Renal cortex interstitium (tissue), 15 donors: ENCODE measurements at places on chromosomes 2 and 18.

DNA sequence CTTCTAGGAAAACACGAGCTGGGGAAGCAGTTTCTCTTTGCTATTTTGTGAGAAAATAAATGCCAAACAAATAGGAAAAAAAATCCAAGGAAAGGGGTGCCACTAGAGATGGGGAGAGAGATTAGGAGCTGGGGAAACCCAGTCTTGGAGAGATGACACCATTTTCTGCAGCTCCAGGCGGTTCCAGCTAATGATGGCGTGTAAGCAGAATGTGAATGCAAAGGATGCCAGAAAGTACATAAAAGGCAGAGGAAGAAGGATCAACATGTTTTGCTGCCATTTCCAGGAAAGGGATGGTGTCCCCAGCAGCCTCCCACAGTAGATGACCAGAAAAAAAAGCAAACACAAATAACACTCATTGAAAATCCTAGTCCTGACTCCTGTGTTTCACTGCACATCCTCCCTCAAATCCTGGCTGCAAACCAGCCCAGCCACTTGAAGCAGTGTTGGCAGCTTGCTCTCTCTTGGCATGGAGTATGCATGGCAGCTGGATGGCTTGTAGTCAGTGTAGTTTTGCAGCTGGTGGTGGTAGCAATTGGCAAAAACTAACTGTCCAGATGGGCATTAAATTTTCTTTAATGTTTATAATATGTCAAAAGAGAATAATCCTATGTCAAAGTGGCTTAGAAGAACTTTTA, 93.6 kb downstream of the FTCDNL1 start:
- no peak for DNase-seq

DNA sequence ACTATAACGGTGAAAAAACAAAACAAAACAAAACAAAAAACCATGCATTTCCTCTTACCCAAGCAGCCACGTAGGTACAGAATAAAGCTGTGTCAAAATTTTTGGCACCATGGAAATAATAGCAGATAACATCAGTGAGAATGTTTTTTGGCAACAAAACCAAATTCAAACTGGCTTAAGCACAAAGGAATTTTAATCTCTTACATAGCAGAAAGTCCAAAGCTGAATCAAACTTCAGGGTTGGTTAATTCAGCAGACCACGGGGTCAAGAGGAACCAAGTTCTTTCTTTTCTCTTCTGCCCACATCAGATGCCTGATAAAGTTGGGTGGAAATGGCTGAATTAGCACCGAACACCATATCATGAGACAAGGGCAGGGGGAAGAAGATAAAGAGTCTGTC, 129.5 kb downstream of the PAX3 start:
- no peak for DNase-seq

- DNase-seq = no peak
These were observed 27.1 kb downstream of the CRACDL start for GRCh38 chr2:98908931-98909316.

DNA sequence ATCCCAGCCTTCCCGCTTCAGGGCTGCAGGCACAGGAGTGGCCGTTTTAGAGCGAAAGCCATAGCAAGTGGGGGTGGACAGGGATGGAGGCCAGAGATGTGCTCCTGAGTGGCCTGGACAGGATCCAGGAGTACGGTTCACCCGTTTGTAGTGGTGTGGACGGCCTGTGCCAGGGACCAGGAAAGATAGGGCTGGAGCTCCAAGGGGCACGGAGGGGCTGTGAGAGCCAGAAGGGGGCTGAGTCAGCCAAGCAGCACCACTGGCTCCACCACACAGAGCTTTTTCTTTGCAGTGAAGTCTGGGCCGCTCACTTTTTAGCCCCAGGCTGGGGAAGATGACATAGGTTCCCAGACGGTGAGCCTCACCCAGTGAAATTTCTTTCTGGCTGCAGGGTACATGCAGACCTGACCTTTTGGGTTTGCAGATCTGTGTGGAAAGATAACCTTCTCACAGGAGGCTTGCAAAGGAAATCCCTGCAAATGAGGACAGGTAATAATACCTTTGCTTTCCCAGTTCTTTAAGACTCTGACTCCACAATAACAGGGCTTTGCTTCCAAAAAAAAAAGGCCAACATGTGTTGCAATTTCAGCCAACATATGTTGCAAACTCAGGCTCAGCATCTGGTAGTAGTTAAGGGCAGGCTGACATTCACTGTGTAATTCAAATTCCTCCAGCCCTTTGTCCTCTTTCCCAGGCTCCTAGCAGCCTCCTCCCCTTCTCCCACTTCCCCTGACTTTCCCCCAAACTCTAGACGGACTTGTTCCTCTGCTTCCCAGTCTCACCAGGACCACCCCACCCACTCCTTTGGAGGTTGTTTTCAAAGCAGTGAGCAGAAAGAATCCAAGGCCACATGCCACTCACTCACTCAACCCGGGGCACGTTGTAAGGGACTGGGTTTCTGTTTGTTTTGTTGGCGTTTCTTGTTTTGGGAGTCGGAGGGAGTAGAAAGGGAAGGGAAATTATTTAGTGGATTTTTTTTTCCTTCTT, 20.3 kb upstream of the LAPTM4A start:
- DNase-seq = no peak

GRCh38 chr18:46312221-46312620, 208.0 kb downstream of the HAUS1 start:
- DNase-seq = no peak

GRCh38 chr2:9686061-9686460, 55.3 kb upstream of the YWHAQ start:
- no peak for DNase-seq

GRCh38 chr2:70123051-70123828, 36.0 kb downstream of the PCBP1 start:
- DNase-seq = no peak

DNA sequence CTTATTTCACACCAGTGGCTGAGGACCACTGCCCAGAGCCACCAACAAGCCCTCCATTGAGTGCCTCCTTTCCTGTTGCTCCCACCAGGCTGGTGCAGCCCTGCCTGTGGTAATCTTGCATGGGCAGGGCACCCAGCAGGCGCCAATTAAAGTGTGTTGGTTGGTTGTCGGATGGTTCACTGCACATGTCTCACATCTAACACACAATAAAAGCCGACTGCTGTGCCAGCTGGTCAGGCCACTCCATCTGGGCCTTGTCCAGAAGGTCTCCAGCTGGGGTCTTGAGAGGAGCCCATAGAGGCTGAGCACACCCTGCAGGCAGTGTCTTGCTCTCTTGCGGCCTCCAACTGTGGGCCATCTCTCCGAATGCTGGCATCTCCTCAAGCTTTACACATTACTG, 494.8 kb upstream of the KLHL29 start:
- DNase-seq = no peak

DNA sequence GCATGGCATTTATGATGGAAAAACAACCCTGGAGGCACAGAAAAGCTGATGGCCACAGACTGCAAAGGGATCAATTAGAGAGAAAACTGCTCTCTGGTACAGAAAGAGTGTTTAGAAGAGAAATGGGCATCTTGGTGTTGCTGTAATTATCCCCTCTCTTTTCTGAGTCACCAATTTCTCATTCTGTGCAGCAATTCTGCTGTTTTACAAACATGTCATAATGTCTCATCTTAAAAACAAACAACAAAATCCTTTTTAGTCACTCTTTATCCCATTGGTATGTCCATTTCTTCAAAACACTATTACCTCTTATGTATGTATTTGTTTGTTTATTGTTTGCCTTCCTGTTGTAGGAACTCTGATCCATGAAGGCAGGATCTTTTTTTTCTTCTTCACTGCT, 73.9 kb upstream of the HK2 start:
- no peak for DNase-seq

GRCh38 chr2:128608921-128609880, 290.5 kb upstream of the HS6ST1 start:
- DNase-seq = no peak

- DNase-seq = no peak
These were observed 179.0 kb upstream of the SLC39A10 start for GRCh38 chr2:195477996-195478382.

DNA sequence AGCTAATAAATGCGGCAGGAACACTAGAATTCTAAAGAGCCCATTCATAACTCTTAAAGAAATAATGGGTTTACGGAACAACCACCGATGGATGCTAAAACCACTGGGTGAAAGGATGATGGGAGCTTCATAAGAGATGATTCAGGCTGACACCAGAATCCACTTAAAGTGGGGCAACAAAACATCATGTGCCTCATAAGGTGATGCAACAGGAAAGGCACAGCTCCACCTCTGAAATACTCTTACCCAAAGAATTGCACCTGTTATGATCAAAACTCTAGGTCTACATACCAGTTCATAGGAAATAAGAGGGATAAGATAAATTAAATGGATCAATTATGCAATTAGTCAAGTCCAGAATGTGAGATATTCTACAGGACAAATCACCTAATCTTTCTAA, 131.4 kb downstream of the DHRS9 start:
- no peak for DNase-seq

DNA sequence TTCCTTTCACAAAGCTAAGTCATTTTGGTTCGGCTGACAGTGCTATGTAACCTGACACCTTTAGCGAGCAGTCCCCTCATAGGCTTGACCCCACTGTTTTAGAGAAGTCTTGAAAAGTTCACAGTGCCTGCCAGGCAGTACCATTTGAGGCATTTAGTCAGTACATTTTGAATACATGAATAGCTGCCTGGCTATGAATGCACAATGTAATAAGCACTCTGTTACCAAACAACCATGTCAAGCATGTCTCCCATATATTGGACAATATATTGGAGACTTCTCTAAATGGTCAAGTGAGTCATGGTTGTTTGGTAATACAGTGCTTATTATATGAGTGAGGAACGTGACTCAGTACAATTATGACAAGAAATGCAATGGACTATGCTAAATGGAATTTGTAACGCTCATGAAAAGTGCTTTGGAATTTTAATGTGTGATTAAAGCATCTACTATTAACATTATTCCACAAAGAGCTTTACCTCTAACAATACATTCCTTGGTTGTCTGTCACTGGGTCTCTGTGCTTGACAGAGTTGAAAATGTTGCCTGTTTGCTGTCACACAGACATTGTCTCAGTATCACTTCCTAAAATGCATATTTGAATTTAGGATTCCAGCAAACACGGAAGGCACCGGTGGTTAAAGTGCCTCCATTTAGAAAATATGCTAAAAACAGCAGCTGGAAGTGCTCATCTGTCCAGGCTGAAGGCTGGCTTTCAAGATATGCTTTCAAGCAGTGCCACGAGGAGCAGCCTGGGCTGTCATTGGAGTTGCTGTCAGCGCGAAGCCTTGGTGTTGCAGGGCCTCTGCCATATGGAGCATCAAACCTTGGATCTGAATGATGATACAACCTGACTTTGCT, 458.6 kb downstream of the FBXO15 start:
- DNase-seq = no peak

DNA sequence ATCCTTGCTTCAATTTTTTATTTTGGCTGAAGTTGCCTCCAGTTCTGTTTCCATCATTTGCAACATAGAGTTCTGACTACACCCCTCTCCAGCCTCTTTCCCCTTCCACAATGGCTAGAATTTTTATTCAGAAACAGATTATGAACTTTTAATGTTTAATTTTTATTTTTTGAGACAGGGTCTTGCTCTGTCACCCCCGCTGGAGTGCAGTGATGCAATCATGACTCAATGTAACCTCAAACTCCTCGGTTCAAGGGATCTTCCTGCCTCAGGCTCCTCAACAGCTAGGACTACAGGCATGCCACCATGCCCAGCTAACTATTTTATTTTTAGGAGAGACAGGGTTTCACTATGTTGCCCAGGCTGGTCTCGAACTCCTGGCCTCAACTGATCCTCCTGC, 2.8 kb downstream of the NTSR2 start:
- DNase-seq = no peak

GRCh38 chr2:173323371-173323770, 31.3 kb upstream of the CDCA7 start:
- DNase-seq = no peak

DNA sequence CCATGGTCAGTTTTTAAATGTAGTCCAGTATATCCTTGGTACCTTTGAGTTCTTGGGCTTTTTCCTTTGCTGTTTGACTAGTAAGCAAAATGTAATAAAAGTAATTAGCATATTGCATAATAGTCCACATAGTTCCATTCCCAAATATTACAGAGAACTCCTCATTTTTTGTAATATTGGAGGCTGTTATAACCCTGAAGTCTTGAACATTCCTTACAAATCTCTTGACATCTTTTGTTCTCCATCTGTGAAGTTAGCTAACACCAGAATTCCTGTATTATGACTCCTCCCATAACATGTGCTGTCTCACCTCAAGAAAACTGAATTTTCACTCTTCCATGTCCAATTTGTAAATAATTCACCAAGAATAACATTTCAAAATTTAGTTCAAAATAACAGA, 17.1 kb downstream of the CREB1 start:
- no peak for DNase-seq

- DNase-seq = no peak
These were observed 1.2 kb downstream of the MEX3C start for GRCh38 chr18:51196118-51196810.

DNA sequence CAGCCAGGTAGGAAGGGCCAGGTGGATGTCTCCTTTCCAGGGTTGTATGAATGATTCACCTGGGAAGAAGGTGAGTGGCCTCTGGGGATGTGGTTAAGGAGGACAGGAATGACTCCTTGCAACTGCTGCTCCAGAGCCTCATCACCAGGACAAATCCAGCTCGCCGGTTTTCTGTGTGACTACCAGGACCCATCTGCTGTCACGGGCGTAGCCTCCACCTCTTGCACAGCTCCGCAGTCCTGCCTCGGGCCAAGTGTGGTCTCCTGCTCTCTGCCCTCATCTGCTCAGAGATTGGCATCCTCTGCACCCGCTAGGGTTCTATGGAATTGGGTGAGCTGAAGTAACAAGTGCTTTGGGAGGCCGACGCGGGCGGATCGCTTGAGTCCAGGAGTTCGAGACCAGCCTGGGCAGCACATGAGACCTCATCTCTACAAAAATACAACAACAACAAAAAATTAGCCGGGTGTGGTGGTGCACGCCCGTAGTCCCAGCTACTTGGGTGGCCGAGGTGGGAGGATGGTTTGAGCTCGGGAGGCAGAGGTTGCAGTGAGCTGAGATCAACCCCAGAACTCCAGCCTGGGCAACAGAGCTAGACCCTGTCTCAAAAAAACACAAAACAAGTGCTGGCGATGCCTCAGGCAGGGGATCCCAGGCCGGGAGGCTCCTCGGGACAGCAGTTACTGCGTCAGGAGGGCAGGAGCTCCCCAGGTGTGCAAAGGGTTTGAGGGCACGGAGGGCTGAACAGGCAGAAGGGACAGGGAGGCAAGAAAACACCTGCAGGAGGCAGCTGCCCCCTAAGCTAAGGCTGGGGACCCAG, 831 bp upstream of the D2HGDH start:
- no peak for DNase-seq

DNA sequence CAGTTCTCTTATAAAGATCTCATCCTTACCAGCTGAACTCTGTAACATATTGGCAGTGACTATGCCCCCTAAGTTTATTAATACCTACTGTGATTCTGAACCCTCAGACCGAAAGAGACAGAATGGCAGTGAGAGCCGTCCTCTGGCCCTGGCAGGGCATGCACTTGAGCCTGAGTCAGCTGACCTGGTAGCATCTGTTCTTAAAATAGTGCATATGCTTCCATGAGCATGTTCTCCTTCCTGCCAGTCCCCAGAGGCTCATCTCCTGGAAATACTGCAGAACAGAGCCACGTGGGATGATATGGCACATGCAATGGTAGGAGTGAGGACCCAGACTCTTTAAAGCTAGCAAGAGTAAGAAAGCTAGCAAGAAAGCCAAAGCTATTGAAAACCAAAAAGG, 59.0 kb downstream of the RASGRP3 start:
- DNase-seq = no peak
